ENCODE measurements at places on chromosomes 4 and X. TPM values are rescaled to one million over a fixed set of nuclear protein-coding genes. Genes with fewer than 3 reads are reported as not detected.

- DNase-seq = no peak
Observed at GRCh38 chrX:8504451-8504850, 39.8 kb downstream of the VCX3B start.

The TCEAL6 gene
- polyA plus RNA-seq = not detected

- DNase-seq = no peak
Observed at GRCh38 chr4:169121861-169122382, 111.9 kb upstream of the CBR4 start.

The SSX4B gene
- polyA plus RNA-seq = not detected

The IDH3G gene
- 46.8 TPM for polyA plus RNA-seq

GRCh38 chr4:188619456-188620149, 480.4 kb downstream of the TRIML1 start:
- DNase-seq = no peak

DNA sequence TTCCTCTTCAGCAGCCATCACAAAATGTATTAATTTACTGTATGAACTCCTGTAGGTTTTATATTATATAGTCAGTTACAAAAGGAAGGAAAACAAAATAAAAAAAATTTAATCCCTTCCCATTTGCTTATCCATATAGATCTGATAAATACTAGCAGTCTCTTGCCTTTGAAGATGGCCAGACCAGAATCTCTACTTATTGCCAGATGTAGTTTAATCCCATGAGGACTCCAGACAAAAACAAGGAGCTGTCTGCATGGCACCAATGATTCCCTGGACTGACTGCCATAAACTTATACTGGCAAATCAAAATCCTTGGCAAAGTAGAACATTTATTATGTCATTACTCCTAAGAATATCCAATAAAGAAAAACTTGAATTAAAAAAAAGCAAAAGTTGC, 223.3 kb upstream of the MAB21L2 start:
- DNase-seq = no peak

DNA sequence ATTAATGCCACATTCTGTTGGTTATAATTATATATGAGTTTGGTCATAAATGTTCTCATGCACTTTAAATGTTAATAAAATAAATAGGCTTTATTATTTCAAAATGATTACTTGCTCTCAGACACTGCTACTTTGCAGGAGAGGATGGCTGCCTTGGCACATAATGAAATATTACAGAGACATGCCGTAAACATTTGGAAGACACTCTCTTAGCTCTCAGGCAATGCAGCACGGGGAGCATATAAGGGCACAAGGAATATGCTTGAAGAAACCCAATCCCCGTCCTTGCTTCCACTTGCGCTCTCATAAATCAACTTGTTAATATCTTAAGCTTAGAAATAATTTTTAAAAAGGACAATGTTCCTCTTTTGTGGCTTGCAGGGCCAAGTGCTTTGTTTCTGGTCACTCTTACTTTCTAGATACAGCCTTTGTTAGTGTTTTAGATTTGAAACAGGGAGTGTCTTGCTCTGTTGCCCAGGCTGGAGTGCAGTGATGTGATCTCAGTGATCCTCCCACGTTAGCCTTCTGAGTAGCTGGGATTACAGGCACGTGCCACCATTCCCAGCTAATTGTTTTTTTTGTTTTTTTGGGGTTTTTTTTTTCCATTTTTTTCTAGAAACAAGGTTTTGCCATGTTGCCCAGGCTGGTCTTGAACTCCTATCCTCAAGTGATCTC, 445.0 kb downstream of the SPRY1 start:
- no peak for DNase-seq

DNA sequence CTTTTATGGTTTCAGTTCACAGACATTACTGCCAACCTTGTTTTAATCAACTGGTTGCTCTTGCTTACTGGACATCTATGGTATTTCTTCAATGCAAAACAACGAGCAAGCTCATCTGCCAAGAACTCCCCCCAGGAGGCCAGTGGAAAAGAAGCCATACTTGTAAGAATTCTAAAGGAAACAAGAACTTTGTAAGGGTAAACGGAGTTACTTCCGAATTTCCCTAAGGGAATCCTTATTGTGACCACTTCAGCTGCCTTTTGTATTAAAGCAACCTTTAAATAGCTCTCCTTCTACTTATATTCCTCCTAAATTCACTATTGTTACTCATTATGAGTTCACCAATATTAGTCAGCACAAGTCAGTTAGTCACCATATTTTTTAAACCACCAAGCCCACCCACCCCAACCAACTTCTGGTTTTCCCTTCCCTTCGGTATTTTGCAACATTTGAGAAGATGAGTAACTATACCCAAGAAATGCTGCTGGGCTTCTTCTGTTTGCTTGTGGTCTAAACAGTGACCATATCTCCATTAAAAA, 602.8 kb upstream of the DIPK2B start:
- no peak for DNase-seq

GRCh38 chr4:154989511-154989910, 208.4 kb downstream of the RBM46 start:
- no peak for DNase-seq

The PSAPL1 gene
- not detected for polyA plus RNA-seq

DNA sequence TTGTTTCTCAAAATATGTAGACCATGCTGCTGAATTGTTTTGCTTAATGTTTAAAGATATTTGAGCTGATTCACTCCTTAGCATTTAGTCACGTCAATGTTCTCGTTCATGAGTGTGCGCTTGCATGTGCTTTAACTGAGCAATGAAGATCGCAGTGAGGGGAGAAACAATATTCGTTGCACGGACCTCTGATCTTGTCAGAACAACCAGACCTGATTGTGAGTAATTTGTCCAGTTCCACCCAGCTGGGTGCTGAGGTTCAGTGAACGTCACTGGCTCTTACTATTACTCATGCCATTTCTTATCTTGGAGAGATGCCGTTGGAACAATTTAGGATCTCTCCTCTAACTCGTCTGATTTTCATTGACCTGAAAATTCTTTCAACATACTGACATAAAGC, 15.0 kb upstream of the PRKX start:
- no peak for DNase-seq

The SSX3 gene
- polyA plus RNA-seq = not detected
